ENCODE measurements at places on chromosomes 2 and 18. TPM values are rescaled to one million over a fixed set of nuclear protein-coding genes. Genes with fewer than 3 reads are reported as not detected.

Gene NPAS2
- total RNA-seq, result 27.7 TPM

Gene TDRD15
- total RNA-seq, result not detected

Gene GTF2A1L
- 3.8 TPM for total RNA-seq

Gene GALM
- 7.8 TPM for total RNA-seq

Gene CDH7
- total RNA-seq, result not detected

Gene TMEM178A
- 0.86 TPM for total RNA-seq

Gene RAB6C
- total RNA-seq, result not detected

Gene OTOS
- total RNA-seq, result not detected

Gene ERBB4
- total RNA-seq, result 2.6 TPM

Gene SOX11
- 0.03 TPM for total RNA-seq

Gene KCNJ13
- not detected for total RNA-seq

Gene UGT1A8
- not detected for total RNA-seq

Gene PPM1B
- 15.1 TPM for total RNA-seq

Gene CRYGD
- total RNA-seq, result not detected

Gene ANKRD23
- total RNA-seq, result 1.7 TPM

Gene MRPL19
- total RNA-seq, result 40.2 TPM
